ENCODE measurements at places on chromosomes 6 and 20. TPM values are rescaled to one million over a fixed set of nuclear protein-coding genes. Genes with fewer than 3 reads are reported as not detected.

The TMEM170B gene
- total RNA-seq, result 7.3 TPM

The RFX6 gene
- total RNA-seq, result 28.7 TPM

The SUPT3H gene
- 41.1 TPM for total RNA-seq

The CTAGE9 gene
- total RNA-seq, result not detected

The LINC00237 gene
- total RNA-seq, result not detected

The IPCEF1 gene
- total RNA-seq, result 0.77 TPM

The ZNF391 gene
- 9.8 TPM for total RNA-seq

The CRISP3 gene
- total RNA-seq, result not detected

The FAM50B gene
- total RNA-seq, result 2.8 TPM

The WFDC5 gene
- total RNA-seq, result not detected
